ENCODE measurements at places on chromosomes 16 and 17. TPM values are rescaled to one million over a fixed set of nuclear protein-coding genes. Genes with fewer than 3 reads are reported as not detected.

Gene RPH3AL
- 26.7 TPM for total RNA-seq

Gene PRAC2
- total RNA-seq: not detected

Gene PRAC1
- not detected for total RNA-seq

Gene TMEM235
- total RNA-seq: not detected

Gene HEATR9
- 0.09 TPM for total RNA-seq

Gene CACNG3
- total RNA-seq: not detected

Gene CCL7
- total RNA-seq: not detected

DNA sequence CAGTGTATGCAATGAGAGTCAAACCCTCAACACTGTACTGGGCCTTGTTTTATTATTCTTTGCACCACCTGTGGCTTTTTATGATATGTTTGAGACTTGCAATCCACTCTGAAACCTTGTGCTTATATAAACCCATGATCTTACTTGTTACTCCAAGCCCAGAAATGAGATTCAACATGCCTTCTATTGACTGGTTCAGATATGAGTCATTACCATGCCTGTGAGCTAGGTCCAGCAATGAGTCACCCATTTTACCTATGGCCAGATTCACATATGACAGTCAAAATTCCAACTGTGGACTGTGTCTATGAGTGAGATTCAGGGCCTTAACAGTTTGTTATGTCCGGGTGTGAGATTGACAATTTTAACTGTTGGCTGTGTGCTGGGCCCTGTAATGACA is 1846.1 kb downstream of the TP53TG3F start:
- no peak for DNase-seq

DNA sequence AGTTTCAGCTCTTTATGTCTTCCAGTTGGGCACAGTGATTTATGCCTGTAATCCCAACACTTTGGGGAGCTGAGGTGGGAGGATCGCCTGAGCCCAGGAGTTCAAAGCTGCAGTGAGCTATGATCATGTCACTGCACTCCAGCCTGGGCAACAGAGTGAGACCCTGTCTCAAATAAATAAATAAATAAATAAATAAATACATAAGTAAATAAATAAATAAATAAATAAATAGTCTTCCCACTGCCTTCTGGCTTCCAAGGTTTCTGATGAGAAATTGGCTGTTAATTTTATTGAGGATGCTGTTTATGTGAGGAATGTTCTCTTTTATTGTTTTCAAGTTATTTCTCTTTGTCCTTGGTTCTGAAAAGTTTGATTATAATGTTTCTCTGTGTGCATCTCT is 1507.6 kb upstream of the GOT2 start:
- DNase-seq: no peak

GRCh38 chr17:8726941-8727555 is 17.6 kb downstream of the CCDC42 start:
- no peak for DNase-seq

DNA sequence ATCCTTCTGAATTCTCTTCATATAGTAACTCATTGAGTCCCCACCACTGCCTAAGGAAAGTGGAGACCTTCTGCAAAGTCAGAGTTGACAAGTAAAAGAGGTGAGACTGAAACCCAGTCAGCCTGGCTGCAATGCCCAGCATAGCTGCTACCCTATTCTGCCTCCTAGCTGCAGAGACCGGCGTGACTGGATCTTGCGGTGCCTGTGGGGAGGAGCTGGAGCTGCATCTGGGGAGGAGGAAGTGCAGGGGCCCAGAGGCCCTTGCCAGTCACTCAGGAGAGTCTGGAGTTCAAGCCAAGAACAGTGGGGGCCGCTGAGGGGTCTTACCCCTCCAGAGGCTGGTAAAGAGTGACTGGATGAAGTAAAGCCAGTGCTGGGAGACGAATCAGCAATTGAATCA is 35.0 kb upstream of the ZNF423 start:
- DNase-seq: peak; percentile 32

- no peak for DNase-seq
Observed at GRCh38 chr17:49388290-49388640, 26.2 kb upstream of the ZNF652 start.

DNA sequence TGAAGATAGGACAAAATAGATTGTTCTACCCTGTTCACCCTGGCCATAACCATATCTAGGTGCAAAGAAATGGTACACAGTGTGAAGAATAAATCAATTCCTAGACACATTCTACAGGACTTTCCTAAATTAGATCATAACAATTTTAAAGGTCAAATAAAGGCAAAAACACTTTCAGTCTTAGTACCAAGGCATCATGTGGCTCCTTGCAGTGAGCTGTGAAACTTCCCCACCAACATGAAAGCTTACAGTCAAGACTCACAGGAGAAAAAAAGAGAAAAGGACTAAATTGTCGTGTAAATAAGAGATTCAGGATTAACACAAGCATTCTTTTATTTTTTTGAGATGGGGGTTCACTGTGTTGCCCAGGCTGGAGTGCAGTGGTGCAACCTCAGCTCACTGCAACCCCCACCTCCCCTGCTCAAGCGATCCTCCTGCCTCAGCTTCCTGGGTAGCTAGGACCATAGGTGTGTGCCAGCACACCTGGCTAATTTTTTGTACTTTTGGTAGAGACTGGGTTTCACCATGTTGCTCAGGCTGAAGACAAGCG is 14.2 kb downstream of the NSMCE1 start:
- DNase-seq: no peak

DNA sequence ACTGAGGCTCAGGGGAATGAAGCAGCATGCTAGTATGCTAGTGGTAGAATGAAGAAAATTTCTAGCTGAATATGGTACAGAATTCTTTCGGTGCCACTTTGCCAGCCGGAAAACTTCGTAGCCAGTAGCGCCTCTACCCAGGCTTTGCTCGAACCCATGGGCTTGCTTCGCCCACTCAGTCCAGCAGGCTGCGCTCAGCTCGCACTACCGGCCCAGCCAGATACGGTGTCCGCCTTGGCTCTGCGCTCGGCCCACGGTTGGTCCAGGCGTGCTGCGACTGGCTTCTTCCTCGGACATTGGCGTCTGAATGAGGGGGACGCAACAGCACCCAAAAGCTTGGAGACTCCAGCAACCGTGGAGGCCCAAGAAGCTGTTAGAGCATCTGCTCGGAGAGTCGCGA is 372.5 kb upstream of the CDH8 start:
- DNase-seq: no peak

DNA sequence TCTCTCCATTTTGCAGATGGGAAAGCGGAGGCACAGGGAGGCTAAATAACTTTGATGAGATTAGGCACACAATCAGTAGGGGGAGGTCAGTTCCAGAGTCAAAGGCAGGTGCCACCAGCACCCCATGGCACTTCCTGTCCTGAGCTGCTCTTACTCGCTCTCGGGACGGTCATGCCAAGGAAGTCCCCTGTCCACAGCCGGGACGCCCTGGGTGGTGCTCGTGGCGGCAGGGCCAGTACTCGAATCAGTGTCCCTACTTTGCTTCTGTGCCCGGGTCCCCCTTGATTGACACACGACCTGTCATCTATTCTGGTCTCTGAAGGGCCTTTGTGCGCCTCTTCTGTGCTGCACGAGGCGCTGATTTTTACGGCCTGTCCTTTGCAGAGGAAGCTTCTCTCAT is 31.3 kb downstream of the IRF8 start:
- DNase-seq: no peak

DNA sequence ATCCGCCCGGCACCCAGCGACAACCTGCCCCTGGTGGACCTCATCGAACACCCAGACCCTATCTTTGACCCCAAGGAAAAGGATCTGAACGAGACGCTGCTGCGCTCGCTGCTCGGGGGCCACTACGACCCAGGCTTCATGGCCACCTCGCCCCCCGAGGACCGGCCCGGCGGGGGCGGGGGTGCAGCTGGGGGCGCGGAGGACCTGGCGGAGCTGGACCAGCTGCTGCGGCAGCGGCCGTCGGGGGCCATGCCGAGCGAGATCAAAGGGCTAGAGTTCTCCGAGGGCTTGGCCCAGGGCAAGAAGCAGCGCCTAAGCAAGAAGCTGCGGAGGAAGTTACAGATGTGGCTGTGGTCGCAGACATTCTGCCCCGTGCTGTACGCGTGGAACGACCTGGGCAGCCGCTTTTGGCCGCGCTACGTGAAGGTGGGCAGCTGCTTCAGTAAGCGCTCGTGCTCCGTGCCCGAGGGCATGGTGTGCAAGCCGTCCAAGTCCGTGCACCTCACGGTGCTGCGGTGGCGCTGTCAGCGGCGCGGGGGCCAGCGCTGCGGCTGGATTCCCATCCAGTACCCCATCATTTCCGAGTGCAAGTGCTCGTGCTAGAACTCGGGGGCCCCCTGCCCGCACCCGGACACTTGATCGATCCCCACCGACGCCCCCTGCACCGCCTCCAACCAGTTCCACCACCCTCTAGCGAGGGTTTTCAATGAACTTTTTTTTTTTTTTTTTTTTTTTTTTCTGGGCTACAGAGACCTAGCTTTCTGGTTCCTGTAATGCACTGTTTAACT is 1.0 kb downstream of the NOG start:
- no peak for DNase-seq

DNA sequence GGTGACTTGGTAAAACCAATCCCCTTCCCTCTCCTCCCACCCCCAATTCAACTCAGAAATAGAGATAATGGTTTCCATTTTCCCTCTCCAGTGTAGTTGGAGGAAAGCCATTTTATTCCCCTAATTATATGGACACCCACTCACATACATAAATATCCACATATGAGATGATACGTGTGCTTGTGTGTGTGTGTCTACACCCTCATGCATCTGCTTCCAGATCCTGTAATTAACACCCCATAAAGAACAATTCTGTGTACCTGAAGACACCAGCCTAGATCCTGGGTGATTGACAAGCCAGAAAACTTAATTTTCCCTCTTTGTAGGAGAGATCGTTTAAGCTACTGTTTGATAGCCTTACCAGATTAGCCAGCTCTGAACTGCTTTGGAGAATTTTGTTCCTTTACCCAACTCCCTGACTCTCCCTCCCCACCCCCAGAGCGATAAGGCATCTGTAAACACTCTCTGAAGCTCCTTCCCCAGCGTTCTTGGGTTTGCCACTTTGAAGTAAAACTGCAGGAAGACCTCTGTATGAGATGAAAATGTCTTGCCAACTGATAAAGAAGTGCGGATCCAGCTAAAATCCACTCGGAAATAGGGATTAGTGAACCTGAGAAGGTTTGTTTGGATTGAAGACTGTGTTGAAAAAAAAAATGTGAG is 175.7 kb downstream of the RGS9 start:
- DNase-seq: no peak

GRCh38 chr16:11342021-11342855 is 3.0 kb upstream of the RMI2 start:
- DNase-seq: no peak

- DNase-seq: no peak
Observed at GRCh38 chr17:78774956-78775571, 7.0 kb downstream of the CYTH1 start.

- no peak for DNase-seq
Observed at GRCh38 chr16:48081656-48082055, 74.1 kb downstream of the ABCC12 start.

- no peak for DNase-seq
Observed at GRCh38 chr17:31918701-31919128, 17.2 kb upstream of the UTP6 start.

DNA sequence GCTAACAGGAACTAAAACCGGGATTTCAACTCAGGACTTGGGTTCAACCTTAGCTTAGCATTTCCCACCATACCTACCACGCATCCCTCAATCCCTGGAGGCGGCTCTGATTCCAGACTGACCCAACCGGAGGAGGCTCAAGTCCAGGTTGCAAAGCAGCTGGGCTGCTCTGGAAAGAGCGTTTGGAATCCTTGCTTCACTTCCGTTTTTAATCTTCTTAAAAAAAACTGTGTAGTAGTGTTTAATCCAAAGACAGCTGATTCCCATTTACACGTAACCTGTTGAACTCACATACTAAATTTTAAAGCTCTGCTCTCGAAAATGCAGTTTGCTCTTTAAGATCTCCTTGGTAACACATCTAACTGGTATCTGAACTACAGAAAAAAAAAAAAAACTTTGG is 50.0 kb downstream of the NXN start:
- no peak for DNase-seq

DNA sequence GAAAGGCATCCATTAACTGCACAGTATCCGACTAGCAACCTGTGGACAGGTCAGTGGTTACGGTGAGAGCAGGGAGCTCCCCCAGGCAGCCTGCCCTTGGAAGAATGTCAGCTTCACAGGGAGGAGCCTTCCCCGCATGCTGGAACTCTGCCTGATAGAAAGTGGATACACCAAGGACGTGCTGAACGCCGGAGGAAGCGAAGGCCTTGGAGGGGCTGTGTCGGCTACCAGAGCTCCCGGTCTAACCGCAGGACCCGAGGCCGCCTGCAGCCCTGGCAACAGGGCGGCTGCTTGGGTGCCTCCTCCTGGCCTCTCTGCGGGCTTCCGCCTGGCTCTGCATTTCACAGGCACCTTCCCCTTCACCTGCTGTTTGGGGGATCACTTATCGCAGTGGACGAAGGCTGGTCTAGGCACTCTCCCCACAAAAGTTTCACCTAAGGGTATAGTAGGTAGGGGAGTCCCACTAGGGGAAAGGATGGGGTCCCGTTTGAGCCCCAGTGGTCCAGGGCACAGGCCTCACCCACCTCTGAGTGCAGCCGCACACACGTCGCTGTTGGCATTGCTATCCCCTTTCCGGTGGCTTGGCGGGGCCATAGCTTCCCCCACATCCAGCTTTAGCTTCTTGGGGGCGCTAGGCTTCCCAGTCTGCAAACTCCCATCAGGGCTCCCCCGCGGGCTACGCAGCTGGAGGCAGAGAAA is 29.8 kb downstream of the PELP1 start:
- no peak for DNase-seq

DNA sequence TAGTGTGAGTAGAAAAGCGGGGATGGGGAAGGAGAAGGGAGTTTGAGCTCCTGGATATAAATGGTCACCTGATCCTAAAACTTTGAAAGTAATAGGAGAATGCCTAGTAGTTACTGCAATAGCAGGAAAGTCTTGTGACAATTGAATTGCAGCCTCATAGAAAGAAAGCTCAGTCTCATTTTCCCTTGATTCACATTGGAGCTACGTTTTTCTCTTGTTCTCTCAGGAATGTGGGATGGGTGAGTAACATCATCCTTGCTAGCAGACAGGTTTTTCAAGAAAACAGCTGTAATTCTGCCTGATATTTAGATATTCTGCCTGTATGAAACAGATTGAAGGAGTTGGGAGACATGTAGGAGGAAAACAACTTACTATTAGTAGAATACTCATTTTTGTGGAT is 25.3 kb downstream of the SF3B3 start:
- DNase-seq: no peak

GRCh38 chr17:35856603-35857002 is 12.1 kb downstream of the HEATR9 start:
- no peak for DNase-seq

- no peak for DNase-seq
Observed at GRCh38 chr17:61440697-61441096, 11.5 kb upstream of the TBX4 start.

All from mucosa of gallbladder (tissue), 1 donor.